Upper lobe of right lung (tissue), 1 donor: ENCODE measurements at places on chromosomes 5 and 9.

- no peaks in the 10 kb centered on the region for H3K27me3 ChIP-seq
- H3K4me3 ChIP-seq, result no peak overlapping the region
- H3K27ac ChIP-seq, result no peak overlapping the region
- H3K36me3 ChIP-seq, result peaks cover 36% of the 10 kb centered on the region
Observed at GRCh38 chr9:93669958-93670207, 93.5 kb downstream of the PHF2 start.

DNA sequence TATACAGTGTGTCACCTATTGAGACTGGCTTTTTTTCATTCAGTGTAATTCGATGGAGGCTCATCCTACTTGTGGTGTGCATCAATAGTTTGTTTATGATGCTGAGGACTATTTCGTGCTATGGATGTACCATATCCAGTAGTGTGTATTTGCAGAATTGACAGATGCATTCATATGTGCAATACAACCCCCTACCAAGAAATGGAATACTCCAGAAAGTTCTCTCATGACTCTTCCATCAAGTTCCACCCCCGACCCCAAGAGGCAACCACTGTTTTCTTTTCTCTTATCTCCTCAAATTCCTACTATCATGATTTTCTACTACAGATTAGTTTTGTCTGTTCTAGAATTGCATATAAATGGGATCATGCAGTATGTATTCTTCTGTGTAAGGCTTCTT is 21.9 kb downstream of the FBXO10 start:
- no peaks in the 10 kb centered on the region for H3K4me1 ChIP-seq
- no peaks in the 10 kb centered on the region for H3K36me3 ChIP-seq
- no peak overlapping the region for H3K27ac ChIP-seq
- no peak overlapping the region for H3K4me3 ChIP-seq
- H3K27me3 ChIP-seq, result no peaks in the 10 kb centered on the region

DNA sequence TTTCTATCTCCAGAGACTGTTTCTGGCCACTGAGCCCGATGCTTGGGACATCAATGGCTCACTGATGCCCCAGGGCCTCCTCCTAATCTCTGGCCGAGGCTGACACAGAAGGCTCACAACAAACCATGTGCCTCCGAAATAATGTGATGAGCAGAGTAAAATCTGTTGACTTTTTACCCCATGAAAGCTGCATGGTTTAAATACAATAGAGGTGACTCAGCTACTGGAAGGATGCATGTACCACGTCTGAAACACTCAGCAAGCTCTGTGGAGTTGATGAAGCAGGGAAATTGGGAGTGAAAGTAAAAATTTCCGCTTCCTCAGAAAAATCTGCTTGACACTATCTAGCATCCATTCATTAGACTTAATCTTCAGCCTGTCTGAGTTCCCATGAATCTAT is 111.1 kb upstream of the EQTN start:
- H3K4me3 ChIP-seq, result no peak overlapping the region
- no peaks in the 10 kb centered on the region for H3K27me3 ChIP-seq
- H3K36me3 ChIP-seq, result no peaks in the 10 kb centered on the region
- no peak for DNase-seq
- H3K27ac ChIP-seq, result no peak overlapping the region

- no peak overlapping the region for H3K27ac ChIP-seq
- H3K4me1 ChIP-seq, result no peaks in the 10 kb centered on the region
- H3K4me3 ChIP-seq, result no peak overlapping the region
- no peak for DNase-seq
- no peaks in the 10 kb centered on the region for H3K36me3 ChIP-seq
- no peaks in the 10 kb centered on the region for H3K27me3 ChIP-seq
Observed at GRCh38 chr9:117757561-117758190, 53.5 kb downstream of the TLR4 start.

DNA sequence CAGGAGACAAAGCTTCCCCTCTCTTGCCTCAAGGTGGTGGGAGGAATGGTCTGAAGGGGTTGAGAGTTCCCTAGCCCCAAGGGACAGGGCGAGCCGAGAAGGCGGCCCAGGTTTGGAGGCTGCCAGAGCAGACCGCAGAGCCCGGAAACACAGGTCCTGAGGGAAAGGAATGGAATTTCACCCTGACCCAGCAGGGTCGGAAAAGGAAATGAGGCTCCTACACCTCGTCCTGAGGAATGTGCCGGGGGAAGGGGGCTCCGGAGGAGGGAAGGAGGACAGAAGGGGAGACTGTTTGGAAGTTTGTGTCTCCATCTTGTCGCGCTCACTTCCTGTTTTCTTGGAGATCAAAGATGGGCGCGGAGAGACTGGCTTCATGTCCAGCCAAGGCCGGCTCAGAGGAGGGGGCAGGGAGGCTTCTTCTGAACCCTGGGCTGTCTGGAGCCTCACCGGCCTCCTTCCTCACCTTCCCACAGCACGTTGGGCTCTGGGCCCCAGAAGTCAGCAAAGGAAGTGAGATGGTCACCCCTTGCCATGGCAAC is 9.6 kb downstream of the ENG start:
- peaks cover 34% of the 10 kb centered on the region for H3K36me3 ChIP-seq
- H3K27me3 ChIP-seq, result no peaks in the 10 kb centered on the region
- no peak for DNase-seq
